Neural crest cell (in vitro differentiated cells): ENCODE measurements at places on chromosomes 12 and 14. TPM values are rescaled to one million over a fixed set of nuclear protein-coding genes. Genes with fewer than 3 reads are reported as not detected.

TEX22 gene
- total RNA-seq: 4.4 and 5.2 TPM in 2 replicates

GPR68 gene
- 0.14 and 0.36 TPM in 2 replicates for total RNA-seq

DNA sequence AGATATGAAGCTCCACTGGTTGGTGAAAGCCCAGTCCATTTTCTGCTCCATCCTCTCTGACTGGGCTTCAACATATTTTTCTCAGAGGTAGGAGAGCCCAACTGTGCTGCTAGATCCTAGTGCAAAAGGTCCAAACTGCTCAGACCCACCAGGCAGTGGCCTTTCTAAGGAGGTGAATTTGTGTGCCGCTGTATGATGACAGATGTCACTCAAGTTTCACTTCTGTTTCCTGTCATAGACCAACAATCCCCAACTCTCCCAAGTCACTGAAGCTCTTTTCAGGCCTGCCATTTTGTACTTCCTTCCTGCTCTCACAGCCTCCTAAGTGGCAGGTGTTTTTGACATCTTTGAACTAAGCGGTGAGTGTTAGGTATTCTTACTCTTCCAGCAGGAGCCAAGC, 16.4 kb upstream of the RNASE4 start:
- no peak for DNase-seq

DNA sequence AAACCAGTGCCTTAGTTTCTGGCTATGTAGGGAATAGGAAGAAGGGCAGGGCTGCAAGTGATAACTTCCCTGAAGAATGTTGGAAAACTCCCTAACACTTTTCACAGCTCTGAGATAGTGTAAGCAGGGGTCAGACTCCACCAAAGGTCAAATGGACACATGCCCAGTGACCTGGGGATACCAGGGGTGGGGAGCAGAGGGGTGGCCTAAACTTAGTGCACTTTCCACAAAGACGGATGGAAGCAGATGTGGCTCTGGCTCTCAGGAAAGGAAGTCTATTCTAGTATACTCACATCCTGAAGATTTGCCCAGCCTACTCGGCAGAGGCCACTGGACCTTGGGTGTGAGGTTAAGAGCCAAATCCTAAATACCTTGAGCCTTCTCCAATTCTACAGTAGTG, 285.8 kb downstream of the NUAK1 start:
- no peak for DNase-seq
